ENCODE measurements at places on chromosomes 4 and X.

DNA sequence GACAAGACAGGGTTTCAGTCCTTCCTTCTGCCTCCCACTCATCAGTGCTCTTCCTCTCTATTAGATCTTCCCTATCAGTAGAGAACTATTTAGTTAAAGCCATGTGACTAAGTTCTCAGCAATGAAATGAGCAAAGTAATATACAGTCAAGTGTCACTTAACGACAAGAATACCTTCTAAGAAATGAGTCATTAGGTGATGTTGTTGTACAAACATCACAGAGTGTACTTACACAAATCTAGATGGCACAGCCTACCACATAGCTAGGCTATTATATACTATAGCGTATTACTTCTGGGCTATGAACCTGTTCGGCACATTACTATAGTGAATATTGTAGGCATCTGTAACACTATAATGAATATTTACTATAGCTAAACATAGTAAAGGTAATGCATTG, 71.3 kb downstream of the POU4F2 start:
- no peak for DNase-seq

DNA sequence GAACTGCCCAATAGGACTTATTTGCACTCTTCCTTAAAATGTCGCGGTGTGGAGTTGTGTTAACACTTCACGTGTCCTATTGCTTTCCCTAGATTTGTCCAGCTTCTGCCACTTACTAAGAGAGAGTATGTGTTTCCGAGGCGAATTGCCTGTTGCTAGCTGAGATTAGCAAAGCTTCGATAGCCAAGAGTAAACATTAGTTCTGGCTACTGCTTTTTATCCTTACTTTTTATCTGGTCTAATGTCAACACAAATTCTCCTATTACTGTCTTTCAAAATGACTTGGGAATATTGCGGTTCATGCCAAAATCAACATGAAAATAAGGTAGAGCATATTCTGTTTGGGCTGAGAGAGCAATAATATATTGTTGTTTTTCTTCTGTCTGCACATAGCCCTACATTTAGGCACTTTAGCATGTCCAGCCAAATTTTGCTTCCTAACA, 90.4 kb upstream of the VEGFC start:
- DNase-seq, result no peak

- no peak for DNase-seq
Observed at GRCh38 chr4:42955746-42956505, 63.4 kb downstream of the GRXCR1 start.

GRCh38 chrX:38462257-38462656, 99.1 kb upstream of the TSPAN7 start:
- DNase-seq, result no peak

DNA sequence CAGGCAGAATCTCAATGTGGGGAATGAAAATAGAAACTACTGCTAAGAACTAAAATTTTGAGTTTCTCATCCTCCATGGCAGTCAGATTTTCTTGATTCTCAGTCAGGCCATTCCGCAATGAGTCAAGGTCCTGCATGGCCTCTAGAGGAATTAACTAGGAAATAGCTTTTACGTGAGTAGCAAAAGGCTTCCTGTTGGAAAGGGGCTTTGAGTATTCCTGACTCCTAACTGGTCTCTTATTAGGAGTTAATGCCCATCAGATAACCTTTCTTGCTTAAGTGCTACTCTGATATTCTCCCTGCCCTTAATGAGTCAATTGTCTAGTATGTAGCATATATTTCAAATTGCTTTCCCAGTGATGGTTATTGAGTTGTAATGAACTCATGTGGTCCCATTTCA, 65.7 kb upstream of the ARHGAP24 start:
- no peak for DNase-seq

DNA sequence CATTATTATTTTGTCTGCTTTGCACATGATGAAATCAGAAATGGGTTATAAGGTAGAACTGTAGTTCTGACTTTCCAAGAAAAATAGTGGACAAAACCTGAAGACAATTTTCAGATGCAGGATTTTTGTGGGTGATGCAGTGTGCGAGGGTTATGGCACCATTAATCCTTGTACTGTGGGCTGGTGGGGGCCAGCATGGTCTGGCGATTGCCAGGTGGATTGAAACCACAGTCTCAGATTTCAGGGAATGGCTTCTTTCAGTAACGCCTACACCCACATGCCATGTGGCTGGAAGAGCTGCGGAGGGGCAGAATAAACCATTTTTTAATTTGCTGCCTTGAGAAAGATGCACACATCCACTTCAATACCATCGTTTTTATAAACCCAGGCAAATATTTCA, 150.5 kb downstream of the ARSF start:
- DNase-seq, result no peak
